ENCODE measurements at places on chromosomes 7 and 10. TPM values are rescaled to one million over a fixed set of nuclear protein-coding genes. Genes with fewer than 3 reads are reported as not detected.
A peak's percentile ranks its signal among the peaks of the same experiment; 100 is the strongest.

Gene SFTPD
- total RNA-seq = not detected

GRCh38 chr7:100219271-100219737 lies 445 bp upstream of the PVRIG start:
- no peaks in the 10 kb centered on the region for H3K27me3 ChIP-seq
- H3K36me3 ChIP-seq = no peaks in the 10 kb centered on the region
- H3K27ac ChIP-seq = peak overlapping the region; percentile 76
- DNase-seq = no peak
- H3K4me3 ChIP-seq = peak overlapping the region; percentile 21
- H3K4me1 ChIP-seq = no peaks in the 10 kb centered on the region

DNA sequence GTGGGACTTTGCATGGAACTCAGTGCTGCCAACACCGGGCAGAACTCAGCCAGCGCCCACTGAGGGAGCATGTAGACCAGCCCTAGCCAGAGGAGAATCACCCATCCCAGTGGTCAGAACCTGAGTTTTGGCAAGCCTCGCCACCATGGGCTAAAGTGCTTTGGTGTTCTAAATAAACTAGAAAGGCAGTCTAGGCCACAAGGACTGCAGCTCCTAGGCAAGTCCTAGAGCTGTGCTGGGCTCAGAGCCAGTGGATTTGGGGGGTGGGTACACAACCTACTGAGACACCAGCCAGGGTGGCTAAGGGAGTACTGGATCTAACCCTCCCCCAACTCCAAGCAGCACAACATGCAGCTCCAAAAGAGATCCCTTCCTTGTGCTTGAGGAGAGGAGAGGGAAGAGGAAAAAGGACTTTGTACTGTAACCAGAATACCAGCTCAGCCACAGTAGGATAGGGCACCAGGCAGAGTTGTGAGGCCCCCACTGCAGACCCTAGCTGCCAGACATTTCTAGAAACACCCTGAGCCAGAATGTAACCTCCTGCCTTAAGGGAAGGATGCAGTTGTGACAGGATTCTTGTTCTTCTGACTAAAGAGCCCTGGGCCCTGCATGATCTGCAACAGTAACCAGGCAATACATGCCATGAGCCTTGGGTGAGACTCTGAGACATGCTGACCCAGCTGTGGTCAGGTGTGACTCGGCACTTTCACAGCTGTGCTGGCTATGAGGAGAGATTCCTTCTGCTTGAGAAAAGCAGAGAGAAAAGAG lies 24.4 kb downstream of the GSDME start:
- no peaks in the 10 kb centered on the region for H3K36me3 ChIP-seq
- DNase-seq = no peak
- H3K27me3 ChIP-seq = no peaks in the 10 kb centered on the region
- no peak overlapping the region for H3K4me3 ChIP-seq
- no peaks in the 10 kb centered on the region for H3K4me1 ChIP-seq
- no peak overlapping the region for H3K27ac ChIP-seq

DNA sequence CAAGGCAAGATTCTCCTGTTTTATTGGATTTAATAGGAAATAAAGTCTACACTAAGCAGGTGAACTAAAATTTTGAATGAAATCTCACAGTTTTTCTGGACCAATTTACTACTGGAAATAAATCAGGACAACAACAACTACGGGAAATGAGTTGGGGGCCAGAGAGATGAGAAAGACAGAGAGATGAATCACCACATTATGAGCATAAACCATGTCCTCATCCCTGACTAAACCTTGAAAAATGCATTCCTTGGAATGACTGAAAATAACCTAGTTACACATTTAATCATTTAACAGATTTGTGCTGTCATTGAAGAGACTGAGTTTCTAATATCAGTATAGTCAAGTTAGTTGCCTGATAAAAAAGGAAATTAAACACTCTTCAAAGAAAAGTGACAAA lies 608.4 kb upstream of the KCND2 start:
- H3K36me3 ChIP-seq = no peaks in the 10 kb centered on the region
- no peak overlapping the region for H3K4me3 ChIP-seq
- DNase-seq = no peak
- H3K27ac ChIP-seq = no peak overlapping the region
- no peaks in the 10 kb centered on the region for H3K4me1 ChIP-seq

DNA sequence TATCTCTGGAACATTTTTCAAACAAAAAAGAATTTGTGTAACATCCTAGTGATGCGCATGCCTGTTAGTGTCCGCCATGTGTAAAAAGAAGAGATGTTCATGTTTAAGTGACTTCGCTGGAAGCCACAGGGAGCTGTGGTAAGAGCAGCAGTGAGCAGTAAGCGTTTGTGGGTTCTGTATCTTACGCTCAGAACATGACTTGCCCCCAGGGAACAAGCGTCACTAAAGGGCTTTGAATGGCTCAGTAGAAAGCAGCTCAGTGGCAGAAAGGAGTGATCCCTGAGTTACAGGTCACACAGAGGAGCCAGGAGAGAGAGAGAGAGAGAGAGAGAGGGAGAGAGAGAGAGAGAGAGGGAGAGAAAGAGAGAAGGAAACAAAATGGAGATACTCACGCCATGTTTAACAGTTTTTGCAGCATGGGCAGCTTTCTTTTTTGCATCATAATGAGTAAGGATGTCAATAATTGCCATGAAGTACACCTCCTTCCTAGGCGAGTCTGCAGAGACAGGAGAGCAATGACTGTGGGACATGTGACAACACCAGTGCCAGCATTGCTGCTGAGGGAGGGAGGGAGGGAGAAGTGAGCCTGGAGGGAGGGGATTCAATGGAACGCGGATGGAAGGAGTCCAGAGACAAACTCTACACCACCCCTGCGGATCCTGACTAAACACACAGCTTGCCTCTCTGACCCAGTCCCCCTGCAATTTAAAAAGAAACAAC lies 174.6 kb downstream of the PIP4K2A start:
- no peaks in the 10 kb centered on the region for H3K27me3 ChIP-seq
- no peak overlapping the region for H3K4me3 ChIP-seq
- no peaks in the 10 kb centered on the region for H3K4me1 ChIP-seq
- DNase-seq = no peak
- no peak overlapping the region for H3K27ac ChIP-seq

Gene POU6F2
- not detected for total RNA-seq

DNA sequence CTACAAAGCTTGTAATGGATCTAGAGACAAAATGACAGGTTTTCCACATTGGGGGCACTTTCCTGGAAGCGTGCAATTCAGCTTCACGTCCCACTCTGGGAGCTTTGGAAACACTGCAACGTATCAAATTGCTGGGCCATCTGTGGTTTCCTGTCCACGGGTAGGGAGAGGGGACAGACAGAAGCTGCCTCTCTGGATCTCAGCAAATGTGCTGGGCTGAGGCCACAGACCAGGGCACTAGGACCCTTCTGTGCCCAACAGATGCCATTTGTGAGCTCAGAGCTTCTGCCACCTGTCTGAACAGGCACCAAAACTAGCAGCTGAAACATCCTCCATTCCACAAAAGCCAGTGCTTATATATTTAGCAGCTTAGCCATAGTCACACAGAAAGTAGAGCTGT lies 40.9 kb upstream of the FRMD4A start:
- H3K27ac ChIP-seq = no peak overlapping the region
- no peaks in the 10 kb centered on the region for H3K36me3 ChIP-seq
- no peak for DNase-seq
- H3K4me1 ChIP-seq = no peaks in the 10 kb centered on the region

Gene AKR1C4
- total RNA-seq = not detected

DNA sequence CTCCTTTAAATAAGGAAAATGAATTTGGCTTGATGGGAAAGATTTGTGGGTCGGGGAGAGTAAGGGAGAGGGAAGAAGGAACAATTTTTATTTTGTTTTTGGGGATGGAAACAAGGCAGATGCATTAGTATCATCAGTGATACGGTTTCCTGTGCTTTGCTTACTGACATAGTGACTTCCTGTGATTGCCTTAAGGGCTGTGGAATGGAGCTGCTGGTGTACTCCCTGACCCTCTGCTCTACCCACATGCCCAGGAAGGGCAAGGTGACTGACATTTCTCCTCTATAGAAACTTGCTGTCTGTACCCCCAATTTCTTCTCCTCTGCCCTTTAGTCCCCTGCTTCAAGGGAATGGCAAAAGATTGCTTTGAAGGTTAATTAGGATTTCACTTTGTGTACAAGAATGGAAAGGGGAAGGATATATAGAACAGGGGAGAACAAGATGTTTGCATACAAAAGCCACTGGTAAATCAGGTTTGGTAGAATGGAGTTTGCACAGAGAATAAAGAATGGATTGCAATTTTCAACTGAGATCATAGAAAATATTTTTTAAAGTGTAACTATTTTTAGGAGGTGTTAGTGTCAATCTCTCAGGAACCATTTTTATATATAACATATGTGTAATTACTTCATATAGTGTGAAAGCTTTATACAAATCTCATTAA lies 129.0 kb upstream of the AGR3 start:
- H3K27me3 ChIP-seq = no peaks in the 10 kb centered on the region
- H3K4me3 ChIP-seq = no peak overlapping the region
- no peak for DNase-seq

- no peaks in the 10 kb centered on the region for H3K27me3 ChIP-seq
- H3K27ac ChIP-seq = no peak overlapping the region
- H3K36me3 ChIP-seq = no peaks in the 10 kb centered on the region
- H3K4me1 ChIP-seq = peaks cover 15% of the 10 kb centered on the region
These were observed 750.7 kb downstream of the SUGCT start for GRCh38 chr7:40885503-40885902.

Gene SEC23IP
- 38.5 TPM for total RNA-seq

DNA sequence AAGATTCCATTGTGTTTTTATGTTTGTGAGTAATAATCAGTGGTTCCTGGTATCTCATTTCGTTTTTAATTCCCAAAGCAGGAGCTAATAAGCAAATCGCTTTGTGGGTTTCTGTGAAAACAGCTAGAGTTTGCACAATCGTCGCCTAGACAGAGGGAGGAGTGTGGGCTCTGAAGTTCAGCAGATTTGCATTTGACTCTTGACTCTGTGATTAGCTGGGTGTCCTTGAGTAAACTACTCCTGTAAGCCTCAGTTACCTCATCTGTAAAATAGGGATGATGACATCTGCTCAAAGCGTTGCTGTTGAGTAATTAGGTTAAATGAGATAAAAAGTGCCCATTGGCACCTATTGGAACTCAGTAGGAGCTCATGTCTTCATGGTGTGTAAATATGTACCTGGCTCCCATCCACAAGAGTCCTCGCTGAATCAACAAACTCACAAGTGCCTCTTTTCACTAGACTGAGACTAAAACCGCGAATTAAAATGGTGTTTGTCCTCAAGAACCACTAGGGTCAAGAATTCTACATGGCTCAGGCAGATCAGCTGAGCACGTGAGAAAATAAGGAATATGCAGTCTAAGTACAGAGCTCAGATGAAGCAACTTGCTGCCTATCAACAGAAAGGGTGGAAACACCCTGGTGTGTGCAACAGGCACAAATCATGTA lies 385.8 kb upstream of the C7orf33 start:
- DNase-seq = no peak
- no peak overlapping the region for H3K4me3 ChIP-seq
- H3K27me3 ChIP-seq = no peaks in the 10 kb centered on the region
- no peaks in the 10 kb centered on the region for H3K4me1 ChIP-seq
- no peaks in the 10 kb centered on the region for H3K36me3 ChIP-seq
- H3K27ac ChIP-seq = no peak overlapping the region

Gene HNRNPA2B1
- total RNA-seq = 362 TPM

DNA sequence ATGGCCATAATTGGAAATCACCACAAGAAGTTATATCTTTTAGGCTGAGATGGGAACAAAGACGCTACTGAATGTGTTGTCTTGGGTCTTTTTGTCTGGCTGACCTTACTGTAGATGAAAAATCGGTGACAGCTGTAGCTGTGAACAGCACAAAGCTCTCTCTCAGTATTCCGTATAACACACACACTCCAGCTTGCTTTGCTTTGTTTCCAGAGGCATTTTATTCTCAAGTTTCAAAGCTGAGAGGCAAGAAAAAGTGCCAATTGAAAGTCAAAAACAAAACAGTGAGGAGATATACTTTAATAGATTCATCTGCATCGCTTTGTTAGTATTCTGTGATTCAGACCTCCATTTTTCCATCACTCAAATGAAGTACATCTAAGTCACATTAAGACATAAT lies 39.6 kb upstream of the CABCOCO1 start:
- H3K27me3 ChIP-seq = no peaks in the 10 kb centered on the region
- no peaks in the 10 kb centered on the region for H3K4me1 ChIP-seq
- no peaks in the 10 kb centered on the region for H3K36me3 ChIP-seq
- H3K27ac ChIP-seq = no peak overlapping the region
- no peak overlapping the region for H3K4me3 ChIP-seq

Gene LRRC61
- 1.4 TPM for total RNA-seq

DNA sequence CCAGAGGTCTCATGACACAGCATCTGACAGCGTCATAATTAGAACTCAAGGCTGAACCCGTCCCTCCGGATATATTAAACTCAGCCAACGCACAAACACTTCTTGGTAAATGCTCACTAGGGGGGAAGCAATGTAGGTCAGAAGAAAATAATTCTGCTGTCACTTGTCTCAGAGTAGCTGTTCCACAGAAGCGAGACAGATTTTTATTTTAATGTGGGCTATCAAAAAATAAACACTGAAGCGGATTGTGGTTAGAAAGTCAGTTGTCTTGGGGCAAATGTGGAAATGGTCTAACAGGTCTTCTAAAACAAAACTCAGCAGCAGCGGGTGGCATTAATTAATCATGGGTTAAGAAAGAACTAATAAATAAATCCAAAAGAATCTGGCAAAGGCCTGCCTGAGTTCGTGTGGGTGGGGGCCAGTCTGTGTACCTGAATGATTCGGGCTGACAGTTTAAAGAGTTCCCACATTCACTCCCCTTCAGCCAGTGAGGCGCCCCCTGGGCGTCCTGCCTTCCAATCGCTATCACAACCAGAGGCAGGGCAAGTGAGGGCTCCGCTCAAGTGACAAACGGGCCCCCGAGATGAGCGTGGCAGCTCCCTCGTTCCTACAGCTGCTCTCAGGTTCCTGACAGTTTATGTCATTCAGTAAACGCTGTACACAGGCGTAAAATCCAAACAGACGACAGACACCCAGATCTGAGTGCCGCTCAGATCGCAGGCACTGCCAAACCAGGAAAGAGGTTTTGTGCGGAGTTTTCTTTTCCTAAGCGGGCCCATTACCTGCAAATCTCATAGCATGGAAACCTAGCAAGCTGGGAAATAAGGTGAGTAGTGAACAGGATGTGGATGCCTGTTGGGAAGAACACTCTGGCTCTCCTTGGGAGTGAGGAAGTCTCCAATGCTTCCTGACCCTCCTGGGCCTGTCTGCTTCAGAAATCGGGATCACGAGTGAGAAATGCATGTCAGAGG lies 52.9 kb downstream of the NRAP start:
- no peaks in the 10 kb centered on the region for H3K36me3 ChIP-seq
- no peak overlapping the region for H3K4me3 ChIP-seq
- no peak overlapping the region for H3K27ac ChIP-seq

Gene ZNF33A
- total RNA-seq = 18.3 TPM

- no peak overlapping the region for H3K27ac ChIP-seq
- H3K27me3 ChIP-seq = no peaks in the 10 kb centered on the region
- H3K36me3 ChIP-seq = no peaks in the 10 kb centered on the region
- H3K4me1 ChIP-seq = no peaks in the 10 kb centered on the region
- H3K4me3 ChIP-seq = no peak overlapping the region
These were observed 849.7 kb downstream of the CNTNAP2 start for GRCh38 chr7:146966274-146966673.

- peak overlapping the region; percentile 84 for H3K27ac ChIP-seq
- no peaks in the 10 kb centered on the region for H3K36me3 ChIP-seq
- peaks cover 20% of the 10 kb centered on the region for H3K4me1 ChIP-seq
- no peak overlapping the region for H3K4me3 ChIP-seq
- peak; percentile 68 for DNase-seq
These were observed 11.9 kb upstream of the TSPAN15 start for GRCh38 chr10:69439350-69439739.
